Articular chondrocyte of knee joint (primary cell): ENCODE measurements at places on chromosomes 11 and 22. TPM values are rescaled to one million over a fixed set of nuclear protein-coding genes. Genes with fewer than 3 reads are reported as not detected.

MS4A12 gene
- not detected in 2 replicates for total RNA-seq

C22orf31 gene
- not detected in 2 replicates for total RNA-seq

TMEM151A gene
- total RNA-seq: 0.26 and 0.32 TPM in 2 replicates

LDHAL6A gene
- total RNA-seq: not detected in 2 replicates

ZNF214 gene
- 6.8 and 9.1 TPM in 2 replicates for total RNA-seq
